RPMI8226 (cell line): ENCODE measurements at places on chromosomes 4 and X.

GRCh38 chr4:108135549-108136209, 33.1 kb downstream of the LEF1 start:
- no peak for DNase-seq

GRCh38 chrX:23334848-23335599, at the start of gene PTCHD1:
TSS of gene PTCHD1 (plus strand) at chrX:23334849. CDS start at chrX:23334876, 27 bp downstream.
- DNase-seq, result no peak

DNA sequence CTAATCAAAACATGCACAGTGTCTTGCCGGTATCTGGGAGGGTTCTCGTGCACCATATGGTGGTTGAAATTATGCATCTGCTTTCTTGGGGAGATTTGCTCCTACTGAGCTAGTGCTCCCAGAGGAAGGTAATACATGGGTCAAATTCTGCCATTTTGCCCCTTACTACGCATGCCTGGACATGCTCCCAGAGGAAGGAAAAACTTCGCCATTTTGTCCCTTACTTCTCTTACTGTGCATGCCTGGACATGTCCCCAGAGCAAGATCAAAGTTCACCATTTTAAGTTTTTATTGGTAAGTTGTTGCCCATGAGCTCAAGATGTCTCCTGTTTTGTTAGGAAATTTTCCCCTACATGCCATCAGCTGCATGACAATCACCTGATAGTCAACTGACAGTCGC, 252.1 kb upstream of the KLHL4 start:
- DNase-seq, result no peak

GRCh38 chr4:57117491-57117890, 7.3 kb upstream of the IGFBP7 start:
- DNase-seq, result no peak

- DNase-seq, result no peak
These were observed 178.5 kb upstream of the CTSO start for GRCh38 chr4:156132196-156132595.

- no peak for DNase-seq
These were observed 307.0 kb downstream of the FSTL5 start for GRCh38 chr4:161856711-161857326.

DNA sequence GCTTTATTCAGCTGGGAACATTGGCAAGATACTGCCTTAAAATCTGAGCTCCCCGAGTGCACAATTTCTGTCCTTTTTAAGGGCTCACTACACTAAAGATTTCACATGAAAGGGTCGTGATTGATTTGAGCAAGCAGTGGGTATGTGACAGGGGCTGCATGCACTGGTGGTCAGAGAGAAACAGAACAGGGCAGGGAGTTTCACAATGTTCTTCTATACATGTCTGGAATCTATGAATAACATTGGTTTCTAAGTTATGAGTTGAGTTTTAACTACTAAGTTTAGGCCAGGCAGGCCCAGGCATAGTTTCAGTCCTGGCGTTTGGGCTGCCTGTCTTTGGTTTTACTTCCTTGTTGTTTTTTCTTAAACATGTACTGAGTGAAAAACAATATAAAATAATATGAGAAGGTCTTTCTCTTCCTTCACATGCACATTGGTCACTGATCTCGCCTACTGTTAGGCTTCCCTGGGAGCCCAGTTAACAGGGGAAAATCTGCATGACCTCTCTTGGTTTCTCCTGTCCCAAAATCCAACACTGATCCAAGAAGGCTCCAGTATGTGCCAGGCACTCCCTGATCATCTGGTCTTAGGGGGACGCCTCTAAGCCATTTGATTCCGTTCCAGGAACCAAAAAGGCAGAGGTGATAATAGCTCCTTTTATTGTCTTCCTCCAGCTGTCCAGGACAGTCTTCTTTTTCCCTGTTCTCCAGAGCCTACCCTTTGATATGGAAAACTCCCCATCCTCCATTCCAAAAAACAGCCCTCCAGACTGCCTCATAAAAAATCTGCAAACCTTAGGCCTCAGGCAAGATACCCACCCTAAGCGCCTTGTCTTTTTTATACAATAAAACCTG, at the start of gene UGT2B17:
Gene UGT2B17 (minus strand): TSS at position 51 of the 854 bp plus-strand sequence. CDS start 7,838 bp downstream, outside the sequence.
- peak; percentile 14 for DNase-seq

GRCh38 chr4:8267077-8267476, 2.5 kb upstream of the HTRA3 start:
- DNase-seq, result peak; percentile 75

DNA sequence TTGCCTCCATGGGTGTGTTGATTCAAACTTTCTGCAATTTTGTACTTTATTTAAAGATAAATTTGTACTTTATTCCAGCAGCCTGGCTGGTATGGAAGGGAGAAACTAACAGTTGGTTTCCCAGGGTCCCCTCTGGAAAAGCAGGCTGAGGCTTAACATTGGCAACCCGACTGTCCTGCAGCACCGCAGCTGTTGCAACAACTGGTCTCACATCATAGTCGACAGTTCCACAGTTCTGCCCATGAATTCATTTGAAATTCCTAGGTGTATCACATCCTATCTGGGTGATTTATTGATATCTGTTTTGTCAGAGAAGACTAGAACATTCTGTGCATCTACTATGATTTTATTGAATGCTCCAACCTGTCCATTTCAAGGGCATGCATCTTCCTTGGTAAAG, 98.8 kb upstream of the GATB start:
- no peak for DNase-seq

GRCh38 chr4:92599044-92599443, 295.3 kb downstream of the GRID2 start:
- no peak for DNase-seq

GRCh38 chr4:168615294-168616065, 118.6 kb downstream of the PALLD start:
- DNase-seq, result no peak

DNA sequence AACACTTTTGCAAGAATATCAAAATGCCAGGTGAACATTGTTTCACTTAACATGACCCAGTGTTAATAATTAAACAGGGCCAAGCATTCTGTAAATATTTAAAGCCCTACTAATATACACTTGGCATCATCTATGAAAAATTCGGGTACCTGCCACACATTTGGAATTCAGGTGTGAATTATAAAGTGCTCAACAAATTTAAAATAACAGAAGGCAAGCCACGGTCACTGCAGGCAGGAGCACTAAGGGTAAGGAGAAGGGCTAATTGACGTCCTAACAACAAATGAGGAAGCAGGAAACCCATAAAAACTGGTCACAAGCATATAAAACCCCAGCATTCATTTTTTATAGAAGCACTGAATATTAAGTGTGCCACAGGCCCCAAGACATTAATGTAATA, 43.8 kb upstream of the CPEB2 start:
- no peak for DNase-seq

GRCh38 chr4:128364565-128364964, 77.0 kb upstream of the PGRMC2 start:
- no peak for DNase-seq

GRCh38 chr4:121510341-121510874, 129.6 kb upstream of the QRFPR start:
- DNase-seq, result no peak

- peak; percentile 24 for DNase-seq
These were observed 203.8 kb downstream of the AASDH start for GRCh38 chr4:56183344-56183959.

GRCh38 chr4:120555058-120555457, 367.5 kb downstream of the PRDM5 start:
- no peak for DNase-seq

DNA sequence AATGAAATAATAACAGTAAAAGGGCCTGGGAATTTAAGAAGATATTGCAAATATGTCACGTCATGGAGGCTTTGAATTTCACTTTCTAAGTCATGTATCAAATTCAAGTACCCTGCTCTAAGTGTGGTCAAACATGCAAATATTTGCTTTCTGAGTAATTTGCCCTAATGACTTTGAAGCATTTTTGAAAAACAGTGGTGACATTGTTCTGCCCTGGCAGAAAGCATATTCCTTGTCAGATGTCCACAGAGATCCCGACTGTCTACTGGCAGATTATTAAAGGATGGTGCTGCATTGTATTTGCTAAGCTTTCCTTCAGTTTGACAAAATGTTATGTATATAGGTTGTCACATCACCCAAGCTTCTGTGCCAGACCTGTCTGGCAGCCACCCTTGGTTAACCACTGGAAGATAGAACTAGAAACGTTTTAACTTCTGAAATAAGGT, 92.5 kb downstream of the ANK2 start:
- DNase-seq, result no peak

- DNase-seq, result no peak
These were observed 114.7 kb downstream of the ENPP6 start for GRCh38 chr4:184102927-184103326.

- DNase-seq, result no peak
These were observed 295.9 kb upstream of the TACR3 start for GRCh38 chr4:104015680-104016079.

DNA sequence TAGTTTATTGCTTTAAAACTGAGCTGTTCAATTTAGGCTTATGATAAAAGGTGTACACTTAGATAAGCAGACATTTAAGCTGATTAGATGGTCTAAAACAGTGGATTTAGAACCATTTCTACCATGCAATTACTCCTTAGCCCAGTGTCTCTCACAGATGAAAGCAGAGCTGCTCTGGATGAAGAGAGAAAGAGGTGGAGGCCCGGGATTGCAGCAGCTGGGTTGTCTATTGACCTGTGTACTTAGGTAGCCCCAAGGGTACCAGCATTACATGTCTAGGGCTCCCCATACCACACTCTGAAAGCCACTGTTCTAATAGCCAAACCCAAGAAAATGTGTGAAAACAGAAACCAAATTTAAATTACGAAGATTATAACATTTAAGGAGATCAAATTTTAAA, 86.0 kb upstream of the GIMD1 start:
- no peak for DNase-seq

GRCh38 chr4:59571805-59572430, 1628.2 kb upstream of the ADGRL3 start:
- no peak for DNase-seq

DNA sequence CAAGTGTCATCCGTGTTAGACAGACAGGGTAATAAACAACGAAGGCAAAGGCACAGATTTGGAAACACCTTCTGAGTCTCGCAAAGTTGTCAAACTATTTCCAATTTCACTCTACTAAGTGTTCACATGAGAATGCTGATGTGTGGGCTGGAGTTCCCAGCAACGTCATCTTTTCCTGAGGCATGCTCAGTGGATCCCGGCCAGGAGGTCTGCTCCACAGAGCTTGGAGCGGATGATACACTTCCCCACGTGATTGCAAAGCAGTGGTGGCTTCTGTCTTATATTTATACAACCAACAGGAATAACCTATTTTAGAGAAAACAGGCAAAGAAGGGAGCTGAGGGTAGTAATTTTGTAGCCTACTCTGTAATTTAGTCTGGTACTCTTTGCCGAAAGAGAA, 40.1 kb upstream of the PDK3 start:
- DNase-seq, result no peak

GRCh38 chrX:101417190-101417589, 9.2 kb downstream of the HNRNPH2 start:
- no peak for DNase-seq

DNA sequence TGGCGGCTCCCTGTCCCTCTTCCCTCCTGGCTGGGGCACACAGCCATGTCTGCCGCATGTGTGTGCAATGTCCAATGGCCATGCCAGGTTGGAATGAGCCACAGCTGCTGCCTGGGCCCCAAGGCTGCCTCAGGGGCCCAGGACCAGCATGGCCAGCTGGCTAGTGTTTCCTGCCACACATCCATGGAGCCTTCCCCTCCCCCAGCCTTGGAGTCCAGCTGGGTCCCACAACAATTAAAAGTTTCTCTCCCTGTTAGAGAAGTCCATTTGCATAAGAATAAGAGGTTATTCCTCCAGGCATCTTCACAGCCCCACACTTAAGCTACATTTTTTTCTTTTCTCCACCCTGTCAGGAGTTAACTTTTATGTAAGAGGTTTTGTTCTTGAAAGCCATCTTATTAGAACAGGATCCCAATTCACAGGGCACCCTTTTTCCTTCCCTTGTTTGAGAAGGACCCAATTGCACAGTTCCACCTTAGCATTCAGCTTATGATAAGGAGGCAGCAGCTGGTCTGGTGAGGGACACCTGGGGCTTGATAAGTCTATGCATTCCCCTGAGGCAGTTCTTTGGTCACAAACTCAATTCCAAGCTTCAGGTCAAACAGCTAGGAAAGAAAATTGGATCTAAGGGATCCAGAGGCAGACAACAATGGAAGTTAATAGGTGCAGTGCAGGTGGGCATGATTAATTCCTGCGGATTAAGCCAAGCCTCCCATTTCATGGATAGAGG, 963.3 kb upstream of the GRIA3 start:
- DNase-seq, result no peak

DNA sequence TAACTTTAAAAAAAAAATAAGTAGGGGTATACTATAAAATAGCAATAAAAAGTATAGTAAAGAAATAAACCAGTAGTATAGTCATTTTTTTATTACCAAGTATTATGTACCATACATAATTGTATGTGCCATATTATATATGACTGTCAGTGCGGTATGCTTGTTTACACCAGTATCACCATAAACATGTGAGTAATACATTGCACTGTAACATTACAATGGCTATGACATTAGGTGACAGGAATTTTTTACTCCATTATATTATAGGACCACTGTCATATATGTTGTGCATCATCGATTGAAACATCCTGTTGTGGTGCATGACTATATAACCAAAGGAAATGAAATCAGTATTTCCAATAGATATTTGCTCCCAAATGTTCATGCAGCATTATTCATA, 176.9 kb upstream of the ARHGAP24 start:
- DNase-seq, result no peak

GRCh38 chr4:178602833-178603232, 1160.6 kb upstream of the AGA start:
- no peak for DNase-seq

GRCh38 chrX:51694254-51694653, 11.6 kb upstream of the CENPVL2 start:
- DNase-seq, result no peak

- DNase-seq, result no peak
These were observed 34.1 kb upstream of the AFF2 start for GRCh38 chrX:148466292-148466691.
